ENCODE measurements at places on chromosomes 5 and 9.

GRCh38 chr5:20109326-20109725 is 121.3 kb upstream of the CDH18 start:
- no peaks in the 10 kb centered on the region for H3K4me1 ChIP-seq
- H3K27me3 ChIP-seq, result no peaks in the 10 kb centered on the region
- H3K4me3 ChIP-seq, result no peak overlapping the region

GRCh38 chr5:97553604-97554452 is 370.8 kb upstream of the RIOK2 start:
- H3K4me3 ChIP-seq, result no peak overlapping the region
- H3K27ac ChIP-seq, result no peak overlapping the region
- no peak for DNase-seq
- peaks cover 8% of the 10 kb centered on the region for H3K4me1 ChIP-seq

- H3K4me1 ChIP-seq, result peaks cover 5% of the 10 kb centered on the region
- H3K27me3 ChIP-seq, result no peaks in the 10 kb centered on the region
- H3K4me3 ChIP-seq, result no peak overlapping the region
- no peak overlapping the region for H3K27ac ChIP-seq
- no peak for DNase-seq
- H3K36me3 ChIP-seq, result peaks cover 2% of the 10 kb centered on the region
Measured at GRCh38 chr9:94821098-94821887, 94.8 kb downstream of the AOPEP start.

DNA sequence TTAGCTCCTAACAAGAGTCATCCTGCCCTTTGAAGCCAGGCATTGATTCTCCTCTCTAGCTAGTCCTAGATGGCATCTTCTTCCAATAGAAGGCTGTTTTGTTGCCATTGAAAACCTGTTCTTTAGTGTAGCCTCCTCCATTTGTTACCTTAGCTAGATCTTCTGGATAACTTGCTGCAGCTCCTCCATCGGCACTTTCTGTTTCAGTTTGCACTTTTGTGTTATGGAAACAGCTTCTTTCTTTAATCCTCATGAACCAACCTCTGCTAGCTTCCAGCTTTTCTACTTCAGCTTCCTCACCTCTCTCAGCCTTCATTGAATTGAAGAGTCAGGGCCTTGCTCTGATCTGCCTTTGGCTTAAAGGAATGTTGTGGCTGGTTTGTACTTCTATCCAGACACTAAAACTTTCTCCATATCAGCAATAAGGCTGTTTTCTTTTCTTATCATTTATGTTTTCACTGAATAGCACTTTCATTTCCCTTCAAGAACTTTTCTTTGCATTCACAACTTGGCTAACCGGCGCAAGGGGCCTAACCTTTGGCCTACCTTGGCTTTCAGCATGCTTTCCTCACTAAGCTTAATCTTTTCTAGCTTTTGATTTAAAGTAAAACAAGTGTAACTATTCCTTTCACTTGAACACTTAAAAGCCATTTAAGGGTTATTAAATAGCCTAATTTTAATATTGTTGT is 166.5 kb upstream of the SLC12A2 start:
- peak overlapping the region; percentile 79 for H3K27ac ChIP-seq
- H3K36me3 ChIP-seq, result no peaks in the 10 kb centered on the region
- H3K27me3 ChIP-seq, result peaks cover 3% of the 10 kb centered on the region
- no peak for DNase-seq

GRCh38 chr9:112789891-112790774 is 39.6 kb downstream of the SNX30 start:
- H3K27me3 ChIP-seq, result no peaks in the 10 kb centered on the region
- H3K36me3 ChIP-seq, result no peaks in the 10 kb centered on the region
- DNase-seq, result no peak
- no peak overlapping the region for H3K27ac ChIP-seq
- H3K4me3 ChIP-seq, result no peak overlapping the region

DNA sequence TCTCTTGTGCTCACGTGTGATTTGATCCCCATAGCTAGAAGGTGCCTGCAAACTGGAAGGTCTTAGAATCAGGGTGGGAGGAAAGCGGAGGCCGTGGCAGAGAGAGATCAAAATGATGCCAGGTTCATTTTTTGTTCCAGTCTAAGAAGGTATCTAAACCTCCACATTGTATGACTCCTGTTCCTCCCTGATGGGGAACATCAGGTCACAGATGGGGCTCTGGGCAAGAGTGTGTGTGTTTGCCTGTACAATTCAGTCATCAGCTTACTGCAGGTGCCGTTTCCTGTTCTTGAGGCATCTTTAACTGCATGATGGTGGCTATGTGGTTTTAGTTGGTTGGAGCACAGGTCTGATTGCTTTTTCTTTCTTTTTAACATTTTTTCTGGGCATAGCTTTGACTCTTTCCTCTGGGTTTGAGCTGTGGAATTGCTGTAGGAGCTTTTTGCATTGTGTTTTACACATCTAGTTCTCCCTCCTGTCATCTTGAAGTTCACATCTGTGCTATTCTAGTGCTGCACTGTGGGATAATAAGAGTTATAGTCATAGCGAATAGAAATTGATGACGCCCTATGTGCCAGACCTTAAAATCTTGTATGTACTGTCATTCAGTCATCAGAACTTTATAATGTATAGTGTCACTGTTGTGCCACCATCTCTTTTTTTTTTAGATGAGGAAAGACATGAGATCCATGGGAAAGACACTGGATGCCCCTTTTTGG is 30.8 kb downstream of the ARHGAP26 start:
- no peaks in the 10 kb centered on the region for H3K27me3 ChIP-seq
- peaks cover 4% of the 10 kb centered on the region for H3K36me3 ChIP-seq
- peak overlapping the region; percentile 82 for H3K4me3 ChIP-seq
- peak; percentile 57 for DNase-seq

GRCh38 chr5:148831590-148832565 is 5.5 kb downstream of the ADRB2 start:
- no peak for DNase-seq
- peaks cover 9% of the 10 kb centered on the region for H3K4me1 ChIP-seq
- peaks cover 49% of the 10 kb centered on the region for H3K27me3 ChIP-seq
- no peak overlapping the region for H3K4me3 ChIP-seq

- no peak overlapping the region for H3K27ac ChIP-seq
- no peak overlapping the region for H3K4me3 ChIP-seq
Measured at GRCh38 chr9:14316602-14317300, 2.8 kb upstream of the NFIB start.

GRCh38 chr5:138972230-138972629 is 97.1 kb upstream of the LRRTM2 start:
- no peak overlapping the region for H3K27ac ChIP-seq
- no peaks in the 10 kb centered on the region for H3K36me3 ChIP-seq
- no peak for DNase-seq
- H3K4me1 ChIP-seq, result peaks cover 14% of the 10 kb centered on the region
- H3K4me3 ChIP-seq, result no peak overlapping the region

- no peak overlapping the region for H3K27ac ChIP-seq
- H3K4me1 ChIP-seq, result peaks cover 3% of the 10 kb centered on the region
- H3K4me3 ChIP-seq, result no peak overlapping the region
Measured at GRCh38 chr9:93193388-93194220, 9.7 kb downstream of the WNK2 start.

- H3K36me3 ChIP-seq, result no peaks in the 10 kb centered on the region
- H3K27me3 ChIP-seq, result no peaks in the 10 kb centered on the region
- no peak for DNase-seq
- no peak overlapping the region for H3K4me3 ChIP-seq
- no peaks in the 10 kb centered on the region for H3K4me1 ChIP-seq
Measured at GRCh38 chr5:123263859-123264258, 159.3 kb downstream of the CEP120 start.

- H3K27ac ChIP-seq, result no peak overlapping the region
- peaks cover 22% of the 10 kb centered on the region for H3K27me3 ChIP-seq
- DNase-seq, result no peak
- no peaks in the 10 kb centered on the region for H3K4me1 ChIP-seq
Measured at GRCh38 chr5:169006842-169007790, 293.8 kb downstream of the SLIT3 start.

GRCh38 chr5:74140409-74140808 is 500.1 kb downstream of the ENC1 start:
- no peak overlapping the region for H3K4me3 ChIP-seq
- no peak for DNase-seq
- peaks cover 6% of the 10 kb centered on the region for H3K4me1 ChIP-seq
- peaks cover 28% of the 10 kb centered on the region for H3K27me3 ChIP-seq
- H3K36me3 ChIP-seq, result no peaks in the 10 kb centered on the region

DNA sequence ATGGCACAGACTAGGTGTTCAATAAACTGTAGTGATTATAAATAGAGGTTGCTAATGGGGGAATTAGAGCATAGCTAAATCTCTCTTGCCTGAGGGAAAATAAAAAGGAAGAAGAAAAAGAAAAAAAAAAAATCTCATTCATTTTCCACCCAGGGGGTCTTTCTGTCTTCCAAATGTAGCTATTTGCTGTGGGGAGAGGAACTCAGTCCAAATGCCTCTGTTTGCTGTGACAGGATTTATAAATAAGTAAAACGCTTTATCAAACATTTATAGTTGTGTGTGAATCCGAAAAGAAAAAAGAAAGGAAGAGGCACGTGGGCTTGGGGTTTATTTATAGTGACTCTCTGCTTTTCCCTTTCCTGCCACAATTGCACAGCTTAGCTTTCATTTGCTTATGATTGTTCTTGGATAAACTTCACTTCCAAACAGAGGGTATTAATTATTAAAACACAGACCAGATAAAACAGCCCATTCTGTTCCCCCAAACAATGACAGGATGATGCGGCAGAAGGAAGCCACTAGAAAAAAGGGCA is 245.7 kb downstream of the ASTN2 start:
- H3K36me3 ChIP-seq, result no peaks in the 10 kb centered on the region
- H3K27me3 ChIP-seq, result no peaks in the 10 kb centered on the region
- no peak for DNase-seq
- no peak overlapping the region for H3K4me3 ChIP-seq

GRCh38 chr5:36712706-36713105 is 106.3 kb downstream of the SLC1A3 start:
- DNase-seq, result no peak
- H3K27me3 ChIP-seq, result no peaks in the 10 kb centered on the region
- H3K27ac ChIP-seq, result no peak overlapping the region
- H3K4me1 ChIP-seq, result no peaks in the 10 kb centered on the region
- H3K4me3 ChIP-seq, result no peak overlapping the region
- H3K36me3 ChIP-seq, result peaks cover 2% of the 10 kb centered on the region

DNA sequence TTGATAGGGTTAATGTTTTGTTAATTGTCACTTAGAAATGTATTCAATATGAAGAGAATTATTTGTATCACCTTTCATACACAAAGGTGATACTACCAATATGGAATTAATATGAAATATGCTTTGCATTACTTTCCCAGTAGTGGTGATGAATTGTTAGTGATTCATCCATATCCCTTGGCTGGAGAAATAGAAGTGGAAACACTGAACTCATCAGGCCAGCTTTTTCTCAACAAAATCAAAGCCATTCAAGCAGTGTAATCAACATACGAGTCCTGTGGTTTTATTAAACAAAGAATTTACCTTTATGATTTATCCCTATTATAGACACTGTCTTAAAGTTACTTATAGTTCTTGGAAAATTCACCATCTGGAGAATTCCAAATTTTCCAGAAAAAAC is 264.0 kb upstream of the MEF2C start:
- no peak for DNase-seq
- no peaks in the 10 kb centered on the region for H3K36me3 ChIP-seq
- H3K27ac ChIP-seq, result no peak overlapping the region
- H3K4me3 ChIP-seq, result no peak overlapping the region

GRCh38 chr5:150329038-150329437 is 26.3 kb upstream of the ARSI start:
- H3K27ac ChIP-seq, result no peak overlapping the region
- peaks cover 5% of the 10 kb centered on the region for H3K27me3 ChIP-seq
- no peak overlapping the region for H3K4me3 ChIP-seq
- H3K4me1 ChIP-seq, result no peaks in the 10 kb centered on the region
- no peak for DNase-seq
- no peaks in the 10 kb centered on the region for H3K36me3 ChIP-seq

GRCh38 chr5:172411484-172412072 is 42.7 kb downstream of the SH3PXD2B start:
- H3K27ac ChIP-seq, result no peak overlapping the region
- H3K4me3 ChIP-seq, result no peak overlapping the region
- DNase-seq, result peak; percentile 57
- peaks cover 6% of the 10 kb centered on the region for H3K27me3 ChIP-seq

DNA sequence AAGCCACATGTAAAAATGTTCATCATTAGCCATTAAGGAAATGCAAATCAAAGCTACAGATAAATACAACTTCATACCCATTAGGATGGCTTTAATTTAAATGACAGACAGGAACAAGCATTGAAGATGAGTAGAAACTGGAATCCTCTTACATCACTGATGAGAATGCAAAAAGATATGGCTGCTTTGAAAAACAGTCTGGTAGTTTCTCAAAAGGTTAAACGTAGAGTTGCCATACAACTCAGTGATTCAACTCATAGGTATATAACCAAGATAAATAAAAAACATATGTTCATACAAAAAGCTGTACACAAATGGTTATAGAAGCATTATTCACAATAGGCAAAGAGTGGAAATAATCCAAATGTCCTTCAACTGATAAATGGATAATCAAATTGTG is 228.8 kb upstream of the ZNF462 start:
- no peaks in the 10 kb centered on the region for H3K4me1 ChIP-seq
- H3K27me3 ChIP-seq, result no peaks in the 10 kb centered on the region
- no peaks in the 10 kb centered on the region for H3K36me3 ChIP-seq
- no peak overlapping the region for H3K4me3 ChIP-seq

- no peaks in the 10 kb centered on the region for H3K36me3 ChIP-seq
- no peaks in the 10 kb centered on the region for H3K4me1 ChIP-seq
- H3K27me3 ChIP-seq, result peaks cover 34% of the 10 kb centered on the region
- H3K4me3 ChIP-seq, result no peak overlapping the region
- DNase-seq, result no peak
- no peak overlapping the region for H3K27ac ChIP-seq
Measured at GRCh38 chr5:128536254-128537220, 1.5 kb downstream of the FBN2 start.

DNA sequence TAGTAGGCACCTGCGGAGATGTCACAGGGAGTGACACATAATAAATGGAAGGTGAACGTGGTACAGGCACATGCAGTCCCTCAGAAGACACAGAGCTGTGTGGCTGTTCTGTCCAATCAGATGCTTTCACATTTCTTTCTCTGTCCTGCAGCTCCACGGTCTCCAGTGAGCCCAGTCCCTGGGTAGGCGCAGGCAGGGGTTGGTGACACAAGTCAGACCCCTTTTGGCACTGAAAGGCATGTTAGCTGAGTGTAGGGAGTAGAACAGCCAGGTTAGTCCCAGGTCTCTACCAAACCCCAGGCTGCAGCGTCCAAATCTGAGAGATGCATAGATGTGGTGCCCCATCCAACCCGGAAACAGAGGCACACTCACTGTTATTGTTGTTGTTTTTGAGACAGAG is 2.8 kb downstream of the SLC31A2 start:
- peaks cover 37% of the 10 kb centered on the region for H3K4me1 ChIP-seq
- H3K4me3 ChIP-seq, result no peak overlapping the region
- no peak overlapping the region for H3K27ac ChIP-seq
- no peak for DNase-seq
- H3K36me3 ChIP-seq, result peaks cover 5% of the 10 kb centered on the region
- peaks cover under 1% of the 10 kb centered on the region for H3K27me3 ChIP-seq

- no peaks in the 10 kb centered on the region for H3K4me1 ChIP-seq
- H3K27me3 ChIP-seq, result no peaks in the 10 kb centered on the region
- H3K4me3 ChIP-seq, result no peak overlapping the region
- H3K36me3 ChIP-seq, result no peaks in the 10 kb centered on the region
- no peak for DNase-seq
Measured at GRCh38 chr9:107554636-107555035, 65.1 kb upstream of the KLF4 start.

All from T-helper 2 cell treated with Interferon-gamma antibody and Interleukin-4, amounts not matched to agents 5 μg/mL and 100 μg/mL, for 36 hours (primary cell).